Left renal cortex interstitium (tissue), 4 donors: ENCODE measurements at places on chromosomes 12 and 14. TPM values are rescaled to one million over a fixed set of nuclear protein-coding genes. Genes with fewer than 3 reads are reported as not detected.

GRCh38 chr14:55446833-55447232 is 6.4 kb upstream of the TBPL2 start:
- no peak for DNase-seq

GRCh38 chr12:118925407-118925806 is 55.9 kb upstream of the SRRM4 start:
- no peak for DNase-seq

GRCh38 chr12:54418441-54419087 is 502 bp downstream of the ITGA5 start:
- DNase-seq, result no peak

GRCh38 chr14:64728106-64728505 is 23.9 kb downstream of the PLEKHG3 start:
- DNase-seq, result no peak

- no peak for DNase-seq
These were observed 4.5 kb upstream of the SRSF9 start for GRCh38 chr12:120473807-120474615.

The DAO gene
- polyA plus RNA-seq, result 0.87 TPM

- DNase-seq, result no peak
These were observed 212.6 kb downstream of the PCNX1 start for GRCh38 chr14:71119832-71120231.
